Activated T-helper 17 cell treated with anti-CD3 and anti-CD28 coated beads, Interleukin-2, amount 50 U/mL, for 72 hours (primary cell): ENCODE measurements at places on chromosomes 5 and 9.

GRCh38 chr5:27502236-27502635 is 463.9 kb upstream of the CDH9 start:
- ATAC-seq = no peak

GRCh38 chr9:68498816-68499215 is 41.9 kb downstream of the TMEM252 start:
- ATAC-seq = no peak

DNA sequence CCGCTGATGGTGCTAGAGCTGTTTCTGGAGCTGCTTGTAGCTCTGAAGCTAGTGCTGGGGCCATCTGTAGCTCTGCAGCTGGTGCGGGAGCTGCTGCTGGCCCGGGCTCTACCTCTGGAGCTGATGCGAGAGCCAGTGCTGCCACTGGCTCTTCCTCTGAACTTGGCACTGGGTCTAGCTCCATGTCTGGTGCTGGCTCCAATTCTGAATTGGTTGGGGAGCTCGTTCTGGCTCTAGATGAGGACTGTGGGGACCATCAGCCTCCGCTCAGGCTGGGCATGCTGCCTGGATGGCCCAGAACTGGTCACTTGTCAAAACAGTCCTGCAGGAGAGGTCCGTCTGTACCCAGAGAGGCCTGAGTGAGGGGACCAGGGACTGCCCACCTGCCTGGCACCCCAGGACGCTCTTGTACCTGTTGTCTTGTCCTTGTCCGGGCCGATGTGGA is 21.5 kb downstream of the OBP2B start:
- no peak for ATAC-seq

DNA sequence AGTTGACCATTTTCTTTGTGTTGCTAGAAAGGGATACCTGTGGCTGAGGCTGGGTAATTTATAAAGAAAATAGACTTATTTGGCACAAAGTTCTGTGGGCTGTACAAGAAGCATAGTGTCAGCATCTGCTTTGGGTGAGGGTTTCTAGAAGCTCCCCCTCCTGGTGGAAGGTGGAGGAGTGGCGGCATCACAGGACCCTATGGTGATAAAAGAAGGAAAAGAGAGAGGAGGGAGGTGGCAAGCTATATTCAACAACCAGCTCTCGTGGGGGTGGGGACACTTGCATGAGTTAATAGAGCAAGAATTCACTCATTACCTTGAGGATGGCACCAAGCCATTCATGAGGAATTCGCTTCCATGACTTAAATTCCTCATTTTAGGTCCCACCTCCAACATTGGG is 2041.4 kb upstream of the CDH9 start:
- ATAC-seq = no peak

DNA sequence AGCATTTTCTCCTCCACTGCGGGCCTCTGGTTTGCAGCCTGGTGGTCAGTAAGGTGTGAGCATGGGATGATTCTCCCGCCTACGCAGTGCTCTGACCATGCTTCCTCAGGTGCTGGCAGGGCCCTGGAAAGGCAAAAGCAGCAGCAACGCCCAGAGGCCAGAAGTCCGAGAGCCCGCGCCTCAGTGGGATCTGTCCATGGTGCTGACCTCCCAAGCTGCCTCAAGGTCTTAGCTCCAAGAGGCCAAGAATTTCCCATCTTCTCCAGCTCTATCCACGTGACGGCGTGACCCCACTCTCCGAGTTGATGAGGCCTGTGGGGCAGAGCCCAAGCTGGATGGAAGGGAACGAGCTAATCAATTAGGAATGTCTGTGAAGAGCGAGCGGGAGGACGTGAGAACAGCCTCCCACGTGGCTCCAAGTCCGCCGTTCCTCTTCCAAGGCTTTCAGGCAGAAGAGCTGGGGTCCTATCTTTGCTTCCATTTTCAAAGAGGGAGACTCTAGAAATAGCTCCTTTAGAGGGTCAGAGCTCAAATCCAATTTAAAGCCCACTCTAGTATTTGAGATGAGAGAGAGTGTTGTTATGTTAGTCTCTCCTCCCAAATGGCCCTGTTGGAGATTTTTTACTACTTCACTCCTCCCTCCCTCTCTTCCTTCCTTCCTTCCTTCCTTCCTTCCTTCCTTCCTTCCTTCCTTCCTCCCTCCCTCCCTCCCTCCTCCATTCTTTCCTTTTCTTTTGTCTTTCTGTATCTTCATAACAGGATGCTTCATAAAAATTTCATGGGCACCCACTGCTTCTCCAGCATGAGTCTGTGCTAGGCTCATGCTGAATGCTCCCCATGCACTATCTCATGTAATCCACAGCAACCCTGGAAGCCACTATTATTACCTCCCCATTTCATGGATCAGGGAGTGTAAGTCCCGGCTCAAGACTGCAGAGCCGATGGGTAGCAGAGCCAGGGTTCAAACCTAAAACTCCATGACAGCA is 69.3 kb downstream of the OLFM1 start:
- no peak for ATAC-seq

GRCh38 chr5:34941936-34942335 is 12.6 kb downstream of the DNAJC21 start:
- no peak for ATAC-seq

GRCh38 chr9:69453746-69454145 is 128.7 kb downstream of the ENTREP1 start:
- no peak for ATAC-seq

DNA sequence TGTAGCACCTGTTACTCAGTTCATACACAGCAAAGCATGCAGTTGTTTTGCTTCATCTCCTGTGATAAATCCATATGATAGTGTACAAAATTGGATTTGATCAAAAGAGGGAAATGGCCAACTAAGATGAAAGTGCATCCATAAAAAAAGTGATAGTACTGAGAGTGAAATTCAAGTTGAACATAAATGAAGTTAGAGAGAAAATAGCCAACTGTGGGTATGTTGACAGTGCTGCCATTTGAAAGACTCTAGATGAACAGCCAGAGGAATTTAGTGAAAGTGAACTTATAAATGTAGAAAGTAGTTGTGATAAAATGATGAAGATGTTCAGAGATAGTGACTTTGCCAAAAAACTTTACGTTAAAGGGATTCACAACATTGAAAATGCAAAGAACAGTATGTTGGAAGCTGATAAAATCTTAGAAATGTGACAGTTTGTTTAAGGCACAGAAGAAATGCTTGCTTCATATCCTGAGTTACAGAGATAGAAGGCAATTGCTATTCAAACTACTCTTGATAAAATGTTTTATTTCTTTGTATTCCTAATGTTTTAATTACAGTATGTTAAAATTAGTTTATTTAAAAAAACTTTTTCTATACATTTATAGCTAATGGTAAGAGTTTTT is 119.7 kb downstream of the DMXL1 start:
- no peak for ATAC-seq
